Stimulated activated CD4-positive, alpha-beta T cell treated with anti-CD3 and anti-CD28 coated beads, Interleukin-15, amount 100 ng/mL, for 1 hour (primary cell): ENCODE measurements at places on chromosomes 11 and 22.

DNA sequence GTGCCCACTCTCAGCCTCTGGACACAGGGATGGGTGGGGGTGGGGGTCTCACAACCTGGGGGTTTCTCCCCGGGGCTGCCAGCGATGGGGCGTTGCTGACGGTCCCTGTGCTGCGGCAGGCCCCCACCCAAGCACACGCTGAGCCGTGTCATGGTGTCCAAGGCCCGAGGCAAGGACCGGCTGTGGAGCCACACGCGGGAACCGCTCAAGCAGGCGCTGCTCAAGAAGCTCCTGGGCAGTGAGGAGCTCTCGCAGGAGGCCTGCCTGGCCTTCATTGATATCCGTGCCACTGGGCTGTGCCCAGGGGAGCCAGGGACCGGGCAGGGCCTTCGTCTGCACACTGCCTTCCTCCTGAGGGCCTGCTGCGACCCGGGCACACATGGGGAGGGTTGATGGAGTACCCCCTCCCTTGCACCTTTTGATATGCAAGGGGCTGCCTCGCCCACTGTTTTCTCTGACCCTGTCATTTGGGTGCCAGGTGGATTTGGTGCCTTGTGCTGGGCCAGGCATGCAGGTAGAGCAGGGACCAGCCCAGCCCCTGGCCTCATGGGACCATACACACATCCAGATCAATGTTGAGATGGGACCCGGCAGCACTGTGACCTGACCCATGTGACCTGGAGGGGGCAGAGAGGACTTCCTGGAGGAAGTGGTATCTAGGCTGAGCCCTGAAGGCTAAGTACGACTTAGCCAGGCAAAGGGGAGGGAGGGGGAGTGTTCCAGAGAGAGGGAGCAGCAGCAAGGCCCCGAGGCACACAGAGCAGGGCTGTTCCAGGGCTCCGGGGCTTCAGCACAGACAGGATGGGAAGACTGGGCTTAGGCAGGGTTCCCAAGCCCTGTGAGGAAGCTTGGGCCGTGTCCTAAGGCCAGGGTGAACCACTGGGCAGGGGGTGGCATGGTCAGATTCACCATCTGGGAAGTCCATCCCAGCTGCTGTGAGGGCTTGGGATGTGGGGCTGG lies 75.2 kb downstream of the MYO7A start:
- DNase-seq = no peak

GRCh38 chr11:68043349-68044144 lies 4.7 kb downstream of the TCIRG1 start:
- DNase-seq = no peak

DNA sequence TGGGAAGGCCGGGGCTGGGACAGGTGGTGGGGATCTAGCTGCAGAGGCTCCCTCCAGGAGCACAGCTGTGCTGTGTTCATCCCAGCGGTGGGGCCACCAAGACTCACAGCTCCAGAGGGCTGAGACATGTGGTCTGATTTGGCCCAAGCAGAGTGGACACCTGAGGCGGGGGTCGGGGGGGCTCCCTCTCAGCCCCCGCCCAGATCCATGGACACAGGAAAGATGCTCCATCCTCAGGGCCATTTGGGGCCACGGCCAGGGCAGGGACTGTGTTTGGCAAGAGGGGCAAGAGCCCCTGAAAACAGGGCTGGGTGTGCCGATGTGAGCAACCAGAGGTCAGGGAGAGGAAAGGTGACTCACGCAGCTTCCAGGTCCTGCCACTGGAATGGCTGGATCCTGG lies 219.4 kb downstream of the BRD1 start:
- no peak for DNase-seq

- DNase-seq = no peak
Observed at GRCh38 chr11:113690619-113691569, 15.2 kb downstream of the TMPRSS5 start.

DNA sequence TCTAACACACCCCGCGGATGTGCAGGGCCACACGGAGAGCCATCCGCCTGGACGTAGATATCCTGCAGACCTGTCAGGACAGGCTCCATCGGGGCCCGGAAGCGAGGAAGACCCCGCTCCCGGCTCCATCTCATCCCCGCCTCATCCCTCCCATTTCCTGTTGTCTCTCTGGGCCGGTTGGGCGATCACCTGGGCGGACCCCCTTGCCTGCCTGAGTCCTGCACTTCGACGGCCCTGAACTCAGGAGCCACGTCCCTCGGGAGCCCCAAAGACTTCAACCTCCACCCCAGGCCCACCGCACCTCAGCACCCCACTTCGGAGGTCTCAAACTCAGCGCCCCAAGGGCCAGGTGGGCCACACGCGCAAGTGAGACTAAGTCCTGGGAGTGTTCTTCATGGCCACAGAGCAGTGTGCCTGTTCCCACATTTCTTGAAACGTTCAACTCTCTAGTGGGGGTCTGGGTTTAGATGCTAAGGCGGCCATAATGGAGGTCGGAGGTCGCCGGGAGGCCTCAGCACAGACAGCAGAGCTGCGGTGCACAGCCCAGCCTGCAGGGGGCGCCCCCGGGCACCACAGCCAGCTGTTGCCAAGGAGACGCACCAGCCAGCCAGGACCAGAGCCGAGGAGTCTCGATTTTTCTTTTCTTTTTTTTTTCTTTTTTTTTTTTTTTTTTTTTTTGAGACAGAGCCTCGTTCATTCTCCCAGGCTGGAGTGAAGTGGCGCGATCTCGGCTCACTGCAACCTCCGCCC lies 26.0 kb upstream of the FADD start:
- no peak for DNase-seq

- DNase-seq = no peak
Observed at GRCh38 chr11:129484068-129484467, 108.4 kb downstream of the BARX2 start.

- DNase-seq = no peak
Observed at GRCh38 chr22:25210793-25211192, 8.6 kb upstream of the CRYBB2 start.

- DNase-seq = no peak
Observed at GRCh38 chr22:48331691-48332220, 1495.9 kb downstream of the BRD1 start.

- DNase-seq = no peak
Observed at GRCh38 chr11:111069066-111069465, 176.5 kb upstream of the POU2AF2 start.

GRCh38 chr11:34558673-34559072 lies 45.1 kb upstream of the ELF5 start:
- no peak for DNase-seq

- no peak for DNase-seq
Observed at GRCh38 chr22:20940904-20941385, 23.7 kb downstream of the CRKL start.

DNA sequence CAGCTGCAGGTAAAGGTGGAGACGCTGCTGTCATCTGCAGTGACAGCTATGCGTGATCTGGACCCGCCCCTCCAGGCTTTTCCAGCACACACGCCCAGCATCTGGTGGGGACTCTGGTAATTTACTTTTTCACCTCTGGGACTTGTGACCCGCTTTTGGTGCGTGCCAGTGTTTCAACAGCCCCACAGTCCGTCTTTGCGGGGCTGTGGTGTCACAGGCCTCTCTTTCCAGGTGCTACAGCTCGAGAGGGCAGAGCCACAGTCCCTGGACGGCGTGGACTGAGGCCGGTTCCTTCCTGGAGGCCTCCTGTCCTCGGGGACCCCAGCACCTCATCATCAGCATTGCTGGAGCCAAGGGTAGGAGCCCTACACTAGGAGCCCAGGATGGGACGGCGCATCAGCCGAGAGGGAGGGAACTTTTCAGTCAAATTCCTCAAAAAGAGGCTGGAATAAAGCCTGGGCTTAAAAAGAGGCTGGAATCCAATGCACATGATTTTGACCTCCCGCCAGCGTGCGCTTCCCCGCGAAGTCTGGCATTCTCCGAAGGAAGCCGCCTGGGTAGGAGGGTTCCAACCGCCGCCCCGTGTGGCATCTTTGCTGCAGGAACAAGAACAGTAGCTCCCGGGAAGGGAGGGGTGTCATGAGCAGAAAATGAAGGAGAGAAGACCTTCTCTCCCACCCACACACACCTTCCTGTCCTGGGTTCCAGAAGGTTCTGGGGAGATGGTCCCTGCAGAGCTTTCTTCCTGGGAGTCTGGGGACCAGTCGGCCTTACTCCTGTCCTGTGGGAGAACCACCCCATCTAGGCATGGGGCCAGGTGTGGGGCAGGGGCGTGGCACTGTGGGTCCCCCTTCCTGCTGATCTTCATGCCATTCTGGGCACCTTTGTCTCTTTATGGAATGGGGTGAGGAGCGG lies 25.7 kb upstream of the KRTAP5-7 start:
- DNase-seq = no peak

GRCh38 chr11:83448686-83449085 lies 162.5 kb upstream of the CCDC90B start:
- no peak for DNase-seq

DNA sequence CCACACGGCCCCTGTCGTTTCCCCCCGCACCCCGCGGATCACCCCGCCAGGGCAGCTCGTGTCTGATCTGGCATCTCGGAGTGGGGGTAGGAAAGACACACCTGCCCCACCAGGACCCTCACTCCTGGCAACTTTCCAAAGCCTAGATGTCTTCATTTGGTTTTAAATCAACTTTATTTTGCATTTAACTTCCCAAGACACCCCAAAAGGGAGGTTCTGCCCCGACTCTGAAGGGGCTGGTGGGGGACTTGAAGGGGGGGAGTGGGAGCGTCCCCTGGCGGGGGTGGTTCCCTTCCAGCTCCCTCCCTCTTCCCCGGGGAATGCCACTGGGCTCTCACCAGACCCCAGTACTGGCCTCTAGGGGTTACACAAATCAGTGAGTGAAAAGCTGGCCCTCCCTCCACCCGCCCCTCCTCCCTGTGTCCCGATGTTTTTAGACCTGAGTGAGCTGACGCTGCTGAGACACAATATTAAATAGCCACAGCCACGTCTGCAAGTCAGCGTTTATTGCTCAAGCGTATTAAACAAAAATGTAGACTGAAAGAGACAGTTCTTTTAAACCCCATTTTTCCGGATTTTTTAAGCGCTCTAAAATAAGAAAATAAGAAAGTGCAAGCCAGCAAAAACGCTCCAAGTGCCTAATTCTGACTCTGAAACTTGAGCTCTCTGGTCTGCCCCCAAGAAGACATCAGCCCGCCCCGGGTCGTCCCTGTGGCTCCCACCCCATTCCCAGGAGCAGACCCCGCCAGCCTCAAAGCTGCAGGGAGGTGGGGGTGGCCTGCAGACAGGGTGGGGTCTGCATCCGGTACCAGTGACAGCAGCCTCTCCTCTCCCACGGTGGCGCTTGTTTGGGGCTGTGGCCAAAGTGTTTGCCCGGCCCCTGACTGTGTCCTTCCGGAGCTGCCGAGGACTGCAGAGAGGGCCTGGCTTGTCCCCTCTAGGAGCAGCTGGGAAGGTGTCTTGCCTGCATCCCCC lies 1.1 kb upstream of the TTLL8 start:
- no peak for DNase-seq

- DNase-seq = no peak
Observed at GRCh38 chr11:3831378-3832239, 9.2 kb downstream of the RHOG start.

DNA sequence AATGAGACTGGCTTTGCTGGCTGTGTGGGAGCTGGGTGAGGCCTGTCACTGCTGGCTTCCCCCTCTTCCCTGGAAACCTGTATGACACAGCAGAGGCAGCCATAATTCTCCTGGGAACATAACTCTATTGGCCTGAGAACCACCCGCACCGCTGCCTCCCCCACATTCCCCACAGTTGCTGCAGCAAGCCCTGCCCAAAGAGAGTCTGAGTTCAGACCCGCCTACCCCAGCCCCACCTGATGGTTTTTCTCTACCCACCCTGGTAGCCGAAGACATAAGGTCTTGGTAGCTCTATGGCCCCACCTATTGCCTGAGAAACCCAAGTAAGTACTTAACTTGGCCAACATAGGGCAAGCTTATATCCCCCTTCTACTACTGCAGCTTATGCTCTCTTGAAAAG lies 174.8 kb downstream of the C11orf91 start:
- DNase-seq = no peak

DNA sequence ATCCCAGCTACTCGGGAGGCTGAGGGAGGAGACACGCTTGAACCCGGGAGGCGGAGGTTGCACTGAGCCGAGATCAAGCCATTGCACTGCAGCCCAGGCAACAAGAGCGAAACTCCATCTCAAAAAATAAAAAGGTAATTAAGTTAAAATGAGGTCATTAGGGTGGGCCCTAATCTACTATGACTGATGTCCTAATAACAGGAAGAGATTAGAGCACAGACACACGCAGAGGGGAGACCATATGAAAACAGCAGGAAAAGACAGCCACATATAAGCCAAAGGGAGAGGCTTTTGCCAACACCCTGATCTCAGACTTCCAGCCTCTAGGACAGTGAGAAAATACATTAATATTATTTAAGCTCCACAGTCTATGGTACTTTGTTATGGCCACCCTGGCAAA lies 17.3 kb downstream of the LARGE1 start:
- no peak for DNase-seq

DNA sequence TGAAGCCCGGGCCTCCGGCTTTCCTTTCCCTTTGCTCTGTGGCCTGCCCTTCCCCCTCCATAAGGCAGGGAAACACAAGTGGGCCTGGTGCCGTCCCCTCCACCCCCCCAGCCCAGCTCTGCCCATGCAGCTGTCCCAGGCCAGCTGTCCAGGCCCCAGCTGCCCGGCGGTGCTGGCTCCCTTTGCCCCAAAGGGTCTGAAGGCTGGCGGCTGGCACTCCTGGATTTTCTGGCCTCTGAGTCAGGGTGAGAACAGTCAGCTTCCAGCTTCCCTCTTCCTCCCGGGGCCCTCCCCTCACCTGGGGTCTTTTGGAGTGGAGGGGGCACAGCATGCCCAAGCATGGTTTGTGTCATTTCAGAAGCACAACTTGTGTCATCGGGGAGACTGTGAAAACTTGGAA lies 27.8 kb downstream of the CD82 start:
- DNase-seq = no peak

DNA sequence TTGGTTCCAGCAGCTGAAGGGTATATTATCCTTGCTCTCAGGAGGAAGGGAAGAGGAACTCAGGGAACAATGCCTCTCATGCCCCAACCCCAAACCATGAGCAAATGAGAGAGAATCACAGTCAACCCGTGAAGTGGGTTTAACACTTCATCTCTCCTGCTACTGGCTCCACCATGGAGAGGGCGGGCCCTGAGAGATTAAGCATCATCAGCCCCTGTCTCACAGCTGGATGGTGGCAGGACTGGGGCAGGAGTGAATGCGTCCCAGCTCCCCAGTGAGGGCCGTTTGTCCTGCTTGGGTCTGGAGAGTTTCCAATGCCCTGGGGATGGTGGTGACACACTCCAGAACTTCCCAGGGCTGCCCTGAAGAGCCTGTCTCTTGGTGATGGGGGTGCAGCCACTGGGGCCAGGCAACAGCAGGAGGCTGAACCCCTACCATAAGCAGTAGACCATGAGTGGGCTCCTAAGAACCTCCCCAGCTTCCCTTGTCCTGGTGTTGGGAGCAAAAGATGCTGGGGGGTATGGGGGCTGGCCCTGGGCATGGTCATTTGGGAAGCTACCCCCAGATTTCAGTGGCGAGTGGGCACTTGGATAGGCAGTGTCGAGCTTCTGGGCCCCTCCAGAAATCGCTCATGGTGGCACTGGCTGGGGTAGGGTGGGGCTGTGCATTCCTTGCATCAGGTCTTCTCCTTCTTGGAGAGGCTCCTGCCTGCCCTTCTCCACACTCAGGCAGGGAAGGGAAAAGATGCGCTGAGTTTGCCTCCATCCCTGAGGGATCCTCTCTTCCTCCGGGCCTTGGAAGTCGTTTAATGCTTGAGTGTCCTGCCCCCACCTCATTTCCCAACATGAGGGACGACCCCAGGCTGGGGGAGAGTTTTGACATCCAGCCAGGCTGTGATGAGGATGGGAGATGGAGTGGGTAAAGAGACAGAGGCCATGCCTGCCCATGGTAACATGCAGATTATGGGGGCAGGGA lies 157.5 kb downstream of the ST3GAL4 start:
- DNase-seq = no peak

- no peak for DNase-seq
Observed at GRCh38 chr11:38323961-38324761, 1726.1 kb upstream of the RAG2 start.
